Central memory CD8-positive, alpha-beta T cell (primary cell): ENCODE measurements at places on chromosomes 3 and 15.

DNA sequence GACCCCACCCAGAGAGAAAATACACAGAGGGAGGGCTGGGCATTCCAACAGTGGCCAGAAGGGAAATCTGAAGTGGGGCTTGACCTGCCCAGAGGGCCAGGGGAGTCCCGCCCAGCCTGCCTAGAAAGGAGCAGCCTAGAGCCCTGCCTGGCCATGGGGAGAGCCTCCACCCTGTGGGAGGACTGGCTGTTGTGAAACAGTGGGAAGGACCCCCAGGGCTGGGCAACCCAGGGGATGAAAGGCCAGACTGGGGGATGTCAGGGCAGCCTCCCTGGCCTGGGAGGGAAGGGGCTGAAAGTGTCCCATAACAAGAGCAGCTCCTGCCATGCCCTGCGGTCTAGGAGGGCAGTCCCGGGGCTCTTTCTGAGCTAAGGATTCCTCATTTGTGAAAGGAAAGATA lies 69.0 kb downstream of the SLC12A8 start:
- DNase-seq, result no peak

DNA sequence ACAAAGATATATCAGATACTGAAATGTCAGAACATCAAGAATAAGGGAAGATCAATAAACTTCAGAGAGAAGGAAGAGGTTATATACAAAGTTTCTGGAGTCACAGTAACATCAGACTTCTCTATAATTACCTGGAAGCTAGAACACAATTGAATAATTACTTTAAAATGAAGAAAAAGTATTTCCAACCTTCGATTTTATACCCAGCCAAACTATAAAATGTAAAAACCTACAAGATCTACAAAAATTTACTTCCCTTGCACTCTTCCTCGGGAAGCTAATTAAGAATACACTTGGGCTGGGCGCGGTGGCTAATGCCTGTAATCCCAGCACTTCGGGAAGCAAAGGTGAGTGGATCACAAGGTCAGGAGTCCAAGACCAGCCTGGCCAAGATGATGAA lies 6.6 kb upstream of the MINDY2 start:
- DNase-seq, result no peak

- no peak for DNase-seq
These were observed 70.9 kb upstream of the UBE3A start for GRCh38 chr15:25509703-25510102.

GRCh38 chr3:154718053-154718452 lies 288.1 kb upstream of the GPR149 start:
- DNase-seq, result no peak

DNA sequence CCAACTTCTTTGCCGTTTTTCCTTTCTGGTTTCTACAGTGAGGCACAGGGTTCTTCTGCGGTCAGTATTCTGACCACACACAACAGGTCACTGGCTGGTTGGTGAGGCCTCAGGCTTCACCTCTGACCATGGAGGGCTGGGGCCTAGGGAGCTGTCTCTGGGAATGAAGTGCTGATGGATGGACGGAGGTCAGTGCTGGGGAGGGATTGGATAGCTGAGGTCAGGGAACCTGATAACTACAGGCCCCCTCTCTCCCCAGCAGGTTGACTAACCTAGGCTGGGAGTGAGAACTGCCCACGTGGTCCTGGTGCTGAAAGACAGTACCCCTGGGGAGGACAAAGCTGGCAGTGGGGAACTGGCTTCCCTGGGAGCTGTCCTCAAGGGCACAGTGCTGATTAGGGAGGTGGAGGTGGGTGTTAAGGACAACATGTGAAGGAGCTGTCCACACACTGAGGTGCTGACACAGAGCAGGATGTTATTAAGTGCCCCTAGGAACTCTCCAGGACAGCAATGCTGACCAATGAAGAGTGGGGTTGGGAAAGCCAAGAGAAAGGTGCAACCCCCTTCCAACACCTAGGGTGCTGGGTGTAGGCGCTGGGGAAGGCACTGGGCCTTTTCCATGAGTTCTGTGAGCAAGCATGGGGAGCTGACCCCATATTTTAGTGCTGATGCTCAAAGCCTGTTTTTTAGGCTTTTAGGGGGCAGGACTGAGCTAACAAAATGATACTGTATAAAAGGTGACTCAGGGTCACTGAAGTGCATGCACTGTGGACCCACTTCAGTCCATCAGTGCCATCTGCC lies 45.2 kb downstream of the ATP2B2 start:
- DNase-seq, result peak; percentile 59

DNA sequence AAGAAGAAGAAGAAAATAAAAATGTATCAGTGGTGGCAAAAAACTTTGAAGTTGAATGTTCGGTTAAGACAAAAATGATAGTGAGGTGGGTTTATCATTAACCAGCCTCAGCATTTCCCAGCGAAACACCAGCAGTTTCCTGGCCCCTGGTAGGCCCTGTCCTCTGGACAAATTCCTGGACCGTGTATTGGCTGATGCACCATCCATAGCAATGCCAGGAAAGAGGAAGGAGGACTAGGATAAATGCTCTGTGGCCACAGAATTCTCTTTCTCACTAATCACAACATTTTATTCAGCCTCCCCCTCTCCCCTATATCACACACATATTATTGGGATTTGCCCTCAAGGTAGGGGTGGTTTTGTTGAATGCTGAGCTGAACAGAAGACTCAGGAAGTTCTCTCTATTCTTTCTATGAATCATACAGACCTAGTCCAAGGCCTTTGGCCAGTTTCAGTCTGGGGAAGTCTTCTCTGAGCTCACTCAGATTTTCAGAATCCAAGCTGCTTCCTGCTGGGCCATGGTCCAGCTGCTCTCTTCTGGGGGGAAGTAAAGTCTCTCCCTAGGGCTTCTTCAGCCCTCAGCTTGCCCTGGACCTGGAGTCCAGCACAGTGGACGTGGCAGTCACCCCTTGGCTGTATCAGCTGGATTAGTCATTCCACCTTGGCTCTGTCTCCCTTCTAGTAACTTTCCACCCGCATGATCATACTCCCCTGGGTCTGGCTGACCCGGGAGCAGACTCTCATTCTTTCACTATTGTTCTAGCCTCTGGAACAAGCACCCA lies 27.6 kb downstream of the SLC28A1 start:
- DNase-seq, result no peak

DNA sequence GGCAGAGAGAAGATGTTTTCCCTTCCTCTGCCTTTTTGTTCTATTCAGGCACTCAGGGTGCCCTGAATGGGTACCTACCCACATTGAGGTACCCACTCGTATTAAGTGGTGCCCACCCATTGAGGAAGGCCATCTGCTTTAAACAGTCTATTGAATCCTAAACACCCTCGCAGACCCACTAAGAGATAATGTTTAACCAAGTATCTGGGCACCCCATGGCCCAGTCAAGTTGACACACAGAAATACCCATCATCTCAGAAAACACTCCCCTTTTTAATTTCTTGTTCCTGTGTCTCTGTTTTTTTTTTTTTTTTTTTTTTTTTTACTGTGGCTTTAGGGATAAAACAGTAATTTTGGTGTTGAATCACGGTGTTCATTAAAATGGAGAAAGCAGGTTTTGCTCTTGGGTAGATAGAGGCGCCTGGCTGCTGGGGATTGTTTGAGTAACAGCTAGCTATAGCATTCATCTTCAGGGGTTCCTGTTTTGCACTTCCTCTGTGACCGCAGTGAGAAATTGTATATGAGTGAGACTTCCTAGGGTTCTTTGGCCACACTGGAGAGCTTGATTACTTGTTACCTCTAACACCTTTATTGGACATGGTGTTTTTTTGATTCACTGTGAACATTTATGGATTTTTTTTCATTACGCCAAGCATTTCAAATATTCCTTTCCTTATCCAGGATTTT lies 259.1 kb downstream of the PTPRG start:
- no peak for DNase-seq

DNA sequence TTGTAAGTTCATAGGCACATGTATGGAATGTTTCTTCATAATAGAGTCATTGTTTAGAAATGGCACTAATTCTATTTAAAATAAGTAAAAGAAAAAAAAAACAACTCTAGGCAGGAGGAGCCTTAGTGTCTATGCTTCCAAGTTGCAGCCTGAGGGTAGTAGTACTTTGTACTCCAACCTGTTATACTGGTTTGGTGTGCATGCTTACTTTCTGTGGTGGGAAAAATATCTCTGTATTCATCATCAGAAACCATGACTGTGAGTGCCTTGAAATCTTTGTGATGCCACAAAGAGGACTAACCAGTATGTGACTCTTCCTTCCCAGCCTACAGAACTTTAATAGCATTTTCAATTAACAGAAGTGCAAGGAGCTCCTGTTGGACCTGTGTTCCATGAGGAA lies 4.4 kb downstream of the NAALADL2 start:
- DNase-seq, result no peak

- DNase-seq, result no peak
These were observed 5.6 kb upstream of the FEM1B start for GRCh38 chr15:68271854-68272471.

GRCh38 chr3:140019946-140020345 lies 85.0 kb downstream of the CLSTN2 start:
- no peak for DNase-seq

DNA sequence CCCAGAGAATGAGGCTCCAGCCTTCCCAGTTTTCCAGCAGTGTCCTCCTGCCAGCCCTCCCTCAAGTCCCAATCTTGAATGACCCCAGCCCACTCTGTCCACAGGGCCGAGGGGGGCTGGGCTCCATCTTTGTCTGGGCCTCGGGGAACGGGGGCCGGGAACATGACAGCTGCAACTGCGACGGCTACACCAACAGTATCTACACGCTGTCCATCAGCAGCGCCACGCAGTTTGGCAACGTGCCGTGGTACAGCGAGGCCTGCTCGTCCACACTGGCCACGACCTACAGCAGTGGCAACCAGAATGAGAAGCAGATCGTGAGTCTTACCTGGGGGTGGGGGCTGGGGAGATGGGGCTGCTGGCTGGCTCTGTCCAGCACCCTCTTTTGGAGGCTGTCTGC lies 5.6 kb upstream of the FES start:
- DNase-seq, result no peak

DNA sequence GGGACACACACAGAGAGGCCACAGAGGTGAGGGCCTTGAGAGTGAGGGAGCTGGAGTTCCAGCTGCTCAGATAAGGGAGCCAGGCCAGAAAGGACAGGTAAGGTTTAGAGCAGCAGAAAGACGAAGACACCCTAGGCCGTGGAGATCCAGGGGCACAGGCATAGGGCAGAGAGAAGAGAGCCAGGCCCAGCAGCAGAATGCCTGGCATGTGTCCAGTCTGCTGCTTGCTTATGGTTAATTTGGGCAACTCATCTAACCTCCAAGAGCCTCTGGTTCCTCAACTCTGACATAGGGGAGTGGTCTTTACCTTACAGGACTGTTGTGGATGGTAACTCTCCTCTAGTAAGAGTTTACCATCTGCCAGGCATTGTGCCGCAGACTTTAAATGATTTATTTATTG lies 35.9 kb downstream of the STARD5 start:
- no peak for DNase-seq

GRCh38 chr3:170868577-170869238 lies 1.3 kb downstream of the RPL22L1 start:
- DNase-seq, result no peak

DNA sequence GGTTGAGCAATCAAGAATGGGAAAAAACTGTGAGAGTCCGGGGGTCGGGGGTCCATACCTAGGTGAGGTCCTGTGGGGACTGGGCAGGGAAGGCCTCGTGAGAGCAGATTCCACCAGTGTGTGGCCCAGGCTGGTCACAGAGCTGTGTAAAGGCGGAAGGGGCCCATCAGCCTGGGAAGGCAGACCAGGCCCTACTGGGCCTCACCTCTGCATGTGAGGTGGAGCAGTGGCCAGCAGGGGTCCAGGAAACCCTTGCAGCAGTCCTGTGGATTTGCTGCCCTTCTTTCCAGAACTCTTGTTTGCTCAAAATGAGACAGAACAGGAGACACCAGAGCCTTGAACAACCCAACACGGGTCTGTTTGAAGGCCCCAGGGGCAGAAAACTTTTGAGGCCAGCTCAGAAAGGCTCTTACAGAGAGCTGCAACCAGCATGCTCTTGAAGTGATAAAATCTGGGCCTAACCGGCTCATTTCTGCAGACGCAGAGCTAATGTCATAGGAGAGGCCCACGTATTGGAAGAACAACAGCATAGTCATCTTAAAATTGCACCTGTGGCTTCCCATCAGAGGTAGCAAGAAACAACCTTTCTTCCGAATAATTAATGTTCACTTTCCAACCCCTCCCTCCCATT lies 30.3 kb upstream of the HHATL start:
- no peak for DNase-seq

DNA sequence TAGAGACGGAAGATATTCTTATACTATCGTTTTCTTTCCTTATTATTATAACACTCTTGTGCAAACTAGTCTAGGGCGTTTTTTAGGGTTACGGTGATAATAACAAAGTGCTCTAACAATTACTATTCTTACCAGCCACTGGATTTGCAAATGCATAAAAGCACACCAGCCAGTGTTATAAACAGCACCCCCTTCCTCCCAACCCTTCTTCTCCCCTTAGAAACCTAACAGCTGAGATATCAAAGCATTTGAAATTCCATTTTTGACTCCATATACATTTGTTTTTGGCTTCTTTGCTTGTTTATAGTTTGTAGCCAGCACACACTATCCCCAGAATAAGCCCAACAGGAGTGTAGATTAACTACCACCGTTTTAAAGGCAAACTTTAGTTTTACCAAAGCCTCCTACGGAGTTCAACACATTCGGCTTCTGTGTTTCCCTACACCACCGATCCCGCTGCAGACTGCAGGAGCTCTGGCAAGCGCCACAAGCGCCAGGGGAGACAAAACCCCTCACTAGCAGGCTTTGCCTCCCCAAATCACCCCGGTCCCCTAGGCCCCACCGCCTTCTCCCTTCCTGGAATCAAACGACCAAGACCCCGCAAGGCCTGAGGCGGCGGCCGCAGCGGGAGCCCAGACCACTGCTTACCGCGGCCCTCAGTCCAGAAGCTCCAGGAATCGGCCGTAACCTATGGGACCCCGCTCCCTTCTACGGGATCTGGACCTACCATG lies 461 bp downstream of the COPB2 start:
- DNase-seq, result no peak

- no peak for DNase-seq
These were observed 65.1 kb upstream of the GUCA1C start for GRCh38 chr3:109018828-109019227.

GRCh38 chr15:70251246-70251990 lies 153.7 kb upstream of the TLE3 start:
- DNase-seq, result no peak

GRCh38 chr15:57607570-57608000 lies 15.9 kb downstream of the MYZAP start:
- DNase-seq, result no peak

DNA sequence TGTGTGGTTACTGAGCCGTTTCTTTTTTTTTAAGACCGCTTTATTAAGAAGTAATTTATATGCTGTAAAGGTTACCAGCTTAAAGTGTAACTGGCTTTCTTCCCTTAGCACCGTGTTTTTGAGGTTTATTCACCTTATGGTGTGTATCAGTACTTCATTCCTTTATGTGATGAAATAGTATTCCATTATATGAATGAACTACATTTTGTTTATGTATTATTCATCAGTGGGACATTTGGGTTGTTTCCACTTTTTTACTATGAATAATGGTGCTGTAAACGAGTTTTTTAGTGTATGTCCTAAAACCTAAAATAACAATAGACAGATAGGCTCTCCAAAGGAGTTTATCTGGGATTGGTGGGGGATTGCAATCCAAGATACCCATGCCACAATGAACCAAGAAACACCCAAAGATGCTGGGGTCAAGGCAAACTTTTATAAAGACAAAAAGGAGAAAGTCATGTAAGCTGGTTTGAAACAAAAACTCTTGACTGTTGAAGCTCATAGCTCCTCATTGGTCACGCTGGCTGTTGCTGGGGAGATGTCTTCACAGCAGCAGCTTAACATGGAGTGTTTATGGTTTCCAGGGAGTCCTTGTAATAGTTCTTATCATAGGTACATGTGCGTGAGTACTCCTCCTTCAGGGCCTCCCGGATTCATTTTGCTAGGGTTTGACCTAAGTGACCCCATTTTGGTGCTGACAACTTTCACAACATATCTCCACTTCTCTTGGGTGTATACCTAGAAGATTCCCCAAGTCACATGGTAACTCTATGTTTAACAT lies 16.0 kb downstream of the TM2D3 start:
- DNase-seq, result no peak
